ENCODE measurements at places on chromosomes 3 and 15.

DNA sequence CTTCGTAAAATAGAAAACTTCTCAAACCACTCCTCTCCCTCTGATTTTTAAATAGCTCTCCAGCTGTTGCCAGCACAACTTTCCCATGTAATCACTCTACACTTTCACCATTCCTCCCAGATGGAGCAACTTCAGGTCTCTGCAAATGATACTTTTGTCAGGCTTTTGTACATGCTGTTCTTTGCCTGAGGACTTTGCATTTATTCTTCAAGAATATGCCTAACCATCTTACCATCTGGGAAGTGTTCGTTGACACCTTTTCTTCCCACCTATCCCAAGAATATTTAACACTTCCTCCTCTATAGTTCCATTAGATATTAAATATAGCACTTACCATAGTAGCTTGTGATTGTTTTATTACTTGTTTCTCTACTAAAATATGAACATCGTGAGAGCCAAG is 703.7 kb downstream of the CADM2 start:
- DNase-seq = no peak

DNA sequence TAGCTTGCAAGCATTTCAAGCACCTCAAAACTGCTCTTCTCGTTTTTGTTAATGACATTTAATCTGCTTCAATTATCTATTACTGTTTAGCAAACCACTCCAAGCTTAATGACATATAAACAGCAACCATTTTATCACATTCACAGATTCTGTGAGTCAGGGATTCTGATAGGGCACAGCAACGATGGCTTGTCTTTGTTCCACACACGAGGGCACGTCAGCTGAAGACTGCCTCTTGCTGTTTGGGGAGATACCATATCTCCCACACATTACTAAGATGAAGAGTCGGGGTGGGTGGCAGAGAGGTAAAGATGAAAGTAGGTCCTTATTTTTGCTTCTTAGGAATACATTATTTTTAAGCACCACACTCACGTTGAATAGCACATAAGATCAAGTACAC is 19.3 kb downstream of the CPOX start:
- no peak for DNase-seq

- no peak for DNase-seq
Measured at GRCh38 chr3:104892044-104892443, 474.7 kb upstream of the ALCAM start.

DNA sequence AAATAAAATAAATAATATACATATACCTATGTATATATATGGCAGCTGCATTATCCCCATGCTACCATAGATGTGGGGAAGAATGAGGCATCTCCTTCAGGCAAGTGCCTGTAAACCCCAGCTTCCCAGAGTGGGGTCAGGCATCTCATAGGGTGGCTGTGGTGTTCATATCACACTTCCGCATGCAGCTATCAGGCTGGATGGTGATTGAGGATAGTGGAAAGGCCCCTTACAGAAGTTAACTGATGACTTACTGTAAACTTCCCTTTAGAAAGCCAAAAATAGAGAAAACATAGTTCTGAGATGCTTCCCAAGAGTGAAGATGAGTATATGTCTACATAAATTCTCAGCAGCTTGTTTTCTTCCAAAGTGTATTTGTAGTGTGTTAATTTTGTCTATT is 3.5 kb upstream of the PP2D1 start:
- no peak for DNase-seq
